Stimulated activated CD4-positive, alpha-beta T cell treated with anti-CD3 and anti-CD28 coated beads, Interleukin-15, amount 100 ng/mL, for 24 hours (primary cell): ENCODE measurements at places on chromosomes 12 and 14.

GRCh38 chr14:74941676-74942097 lies 13.7 kb downstream of the PGF start:
- peak; percentile 81 for DNase-seq

DNA sequence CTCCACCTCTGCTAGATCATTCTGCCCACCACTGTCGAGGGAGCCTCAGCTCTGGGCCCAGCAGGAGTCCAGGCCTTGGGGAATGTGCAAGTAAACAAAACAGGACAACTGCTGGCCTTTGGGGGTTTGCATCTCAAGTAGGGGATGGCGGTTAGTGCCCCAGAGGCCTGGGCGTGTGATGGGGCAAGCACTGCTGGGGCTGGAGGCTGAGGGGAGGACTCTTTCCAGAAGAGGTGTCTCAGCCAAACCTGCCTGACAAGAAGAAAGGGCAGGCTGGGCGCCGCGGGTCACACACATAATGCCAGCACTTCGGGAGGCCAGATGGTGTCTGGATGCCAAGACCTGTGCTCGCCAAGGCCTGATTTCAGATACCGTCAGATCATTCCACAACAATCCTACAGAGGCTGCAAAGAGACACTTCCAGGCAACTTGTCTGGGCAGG lies 8.6 kb upstream of the ALDH2 start:
- DNase-seq, result no peak

GRCh38 chr12:50637870-50638481 lies 125.9 kb upstream of the ATF1 start:
- no peak for DNase-seq

- DNase-seq, result no peak
These were observed 25.6 kb downstream of the PXN start for GRCh38 chr12:120239776-120240494.

DNA sequence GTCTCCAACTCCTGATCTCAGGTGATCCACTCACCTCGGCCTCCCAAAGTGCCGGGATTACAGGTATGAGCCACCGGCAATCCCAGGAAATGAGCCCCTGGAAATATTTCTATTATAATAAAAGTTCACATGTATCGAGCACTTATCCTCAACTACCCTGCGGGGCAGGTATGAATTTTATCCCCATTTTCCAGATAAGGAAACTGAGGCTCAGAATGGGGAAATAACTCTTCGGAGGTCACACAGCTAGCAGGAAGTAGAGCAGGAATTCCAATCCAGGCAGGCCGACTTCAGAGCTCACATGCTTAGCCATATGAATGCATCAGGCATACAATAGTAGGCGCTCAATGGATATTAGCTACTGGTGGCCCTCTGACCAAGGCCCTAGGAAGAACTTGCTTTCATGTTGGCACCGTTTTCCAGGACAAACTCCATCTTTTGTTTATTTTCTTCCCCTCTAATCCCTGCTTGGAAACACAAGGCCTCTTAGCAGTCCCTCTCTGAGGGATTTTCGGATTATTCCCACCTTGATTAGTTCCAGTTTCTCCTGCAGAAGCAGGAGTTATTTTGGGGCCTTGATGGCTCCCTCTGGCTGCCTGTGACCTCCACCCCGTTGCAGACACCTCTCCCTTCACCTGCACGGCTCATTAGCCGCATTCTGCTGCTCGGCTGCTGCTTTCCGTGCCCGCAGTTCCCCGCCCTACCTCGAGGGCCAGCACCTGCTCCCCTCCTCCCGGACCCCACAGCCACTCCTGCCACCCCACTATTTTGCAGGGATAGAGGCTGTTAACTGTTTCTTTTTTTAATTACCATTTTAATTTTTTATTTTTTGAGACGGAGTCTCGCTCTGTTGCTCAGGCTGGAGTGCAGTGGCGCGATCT lies 18.7 kb upstream of the POP5 start:
- DNase-seq, result no peak

GRCh38 chr14:38253676-38254075 lies 2.2 kb downstream of the CLEC14A start:
- DNase-seq, result no peak

DNA sequence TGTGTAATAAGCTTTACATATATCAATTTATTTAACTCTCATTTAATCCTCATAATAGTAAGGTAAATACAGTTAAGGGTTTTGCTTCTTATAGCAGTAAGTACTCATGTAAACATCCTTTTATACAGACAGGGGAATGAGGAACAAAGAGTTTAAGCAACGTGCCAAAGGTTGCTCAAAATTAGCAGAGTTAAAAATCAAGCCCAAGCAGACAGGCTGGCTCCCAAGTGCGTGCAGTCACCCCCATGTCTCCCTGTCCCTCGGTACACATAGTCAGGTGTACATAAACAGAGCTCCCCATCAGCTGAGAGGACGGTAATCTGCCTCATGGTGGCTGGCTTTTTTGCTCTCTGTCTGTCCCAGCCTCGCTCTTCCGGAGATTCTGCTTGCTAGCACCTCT lies 126.4 kb downstream of the DERA start:
- no peak for DNase-seq

DNA sequence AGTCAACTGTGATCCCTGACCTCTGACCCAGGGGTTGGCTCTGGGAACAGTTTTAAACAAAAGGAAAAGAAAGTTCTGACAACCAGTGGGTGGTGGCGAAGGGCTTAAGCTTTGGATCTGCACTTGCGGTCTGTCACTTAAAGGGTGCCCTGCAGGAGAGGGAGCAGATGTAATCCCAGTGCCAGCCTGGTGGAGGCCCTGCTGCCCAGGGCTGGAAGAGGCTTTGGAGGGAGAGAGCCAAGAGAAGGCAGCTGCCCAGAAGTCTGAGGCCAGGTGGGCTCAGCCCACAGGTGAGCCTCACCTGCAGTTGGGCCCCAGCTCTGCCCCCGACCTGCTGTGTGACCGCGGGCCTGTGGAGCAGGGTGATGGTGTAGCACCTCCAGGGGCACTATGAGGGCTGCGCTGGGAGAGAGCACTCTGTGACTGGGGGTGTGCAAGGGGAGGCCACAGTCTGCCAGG lies 19.1 kb downstream of the SH2B3 start:
- no peak for DNase-seq

DNA sequence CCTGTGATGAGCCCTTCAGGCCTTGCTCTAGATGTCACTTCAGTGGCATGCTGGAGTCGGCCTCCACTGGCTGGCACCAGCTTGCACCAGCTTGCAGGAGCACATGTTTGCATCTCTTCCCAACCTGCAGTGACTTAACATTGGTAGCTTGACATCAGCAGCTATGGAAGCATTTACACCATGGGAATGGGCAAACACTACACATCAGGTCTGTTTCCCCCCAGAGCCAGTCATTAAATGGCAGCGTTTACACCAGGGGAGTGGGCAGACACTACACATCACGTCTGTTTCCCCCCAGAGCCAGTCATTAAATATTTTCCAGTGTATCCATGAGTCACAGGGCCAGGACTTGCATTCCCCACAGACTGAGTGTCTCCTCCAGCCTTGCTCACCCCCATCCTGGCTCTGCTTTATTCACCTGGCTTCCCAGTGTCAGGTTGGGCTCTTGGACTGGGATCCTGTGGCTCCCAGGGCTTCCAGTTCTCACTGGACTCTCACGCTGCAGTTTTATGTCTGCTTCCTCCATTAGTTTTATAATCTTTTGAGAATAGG lies 51.6 kb upstream of the VRK1 start:
- no peak for DNase-seq

GRCh38 chr12:124696693-124697476 lies 129.5 kb upstream of the NCOR2 start:
- DNase-seq, result no peak

DNA sequence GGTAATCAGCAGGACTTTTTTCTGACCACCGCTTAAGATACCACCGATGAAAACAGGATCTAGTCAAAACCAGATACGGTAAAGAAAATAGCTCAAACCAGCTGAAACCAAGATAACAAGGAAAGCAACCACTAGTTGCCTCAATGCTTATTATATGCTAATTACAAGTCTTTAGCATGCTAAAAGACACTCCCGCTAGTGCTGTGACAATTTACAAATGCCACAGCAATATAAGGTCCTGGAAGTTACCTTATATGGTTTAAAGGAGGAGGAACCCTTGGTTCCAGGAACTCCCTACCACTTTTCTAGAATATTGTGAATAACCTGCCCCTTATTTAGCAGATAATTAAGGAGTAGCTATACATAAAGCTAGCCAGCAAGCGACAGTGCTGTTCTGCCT lies 976.4 kb upstream of the SEL1L start:
- DNase-seq, result no peak

- DNase-seq, result no peak
These were observed 3.0 kb upstream of the MYBPC1 start for GRCh38 chr12:101591781-101592180.

GRCh38 chr12:109630815-109631214 lies 57.2 kb downstream of the MVK start:
- DNase-seq, result no peak

GRCh38 chr12:101594700-101595099 lies at the start of gene MYBPC1:
TSS of gene MYBPC1 (plus strand) at chr12:101594971. CDS start at chr12:101595071, 100 bp downstream.
- DNase-seq, result no peak

DNA sequence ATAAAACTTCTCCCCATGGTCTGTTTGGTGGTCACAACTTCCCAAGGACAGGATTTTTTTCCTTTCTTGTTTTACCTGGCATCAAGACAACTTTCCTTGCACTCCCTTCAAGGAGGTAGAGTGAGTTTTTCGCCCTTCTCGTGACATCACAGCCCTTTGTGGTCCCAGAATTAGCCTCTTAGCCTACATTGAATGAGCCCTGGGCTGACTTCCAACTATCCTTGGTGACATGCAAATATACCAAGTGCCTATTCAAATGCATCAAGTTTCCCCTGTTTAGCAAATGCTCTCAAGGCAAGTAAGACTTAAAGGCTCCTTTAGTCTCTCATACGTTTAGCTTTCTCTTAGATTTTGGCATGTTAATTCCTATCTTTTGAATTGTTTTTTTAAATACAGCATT lies 36.6 kb downstream of the TC2N start:
- DNase-seq, result no peak

DNA sequence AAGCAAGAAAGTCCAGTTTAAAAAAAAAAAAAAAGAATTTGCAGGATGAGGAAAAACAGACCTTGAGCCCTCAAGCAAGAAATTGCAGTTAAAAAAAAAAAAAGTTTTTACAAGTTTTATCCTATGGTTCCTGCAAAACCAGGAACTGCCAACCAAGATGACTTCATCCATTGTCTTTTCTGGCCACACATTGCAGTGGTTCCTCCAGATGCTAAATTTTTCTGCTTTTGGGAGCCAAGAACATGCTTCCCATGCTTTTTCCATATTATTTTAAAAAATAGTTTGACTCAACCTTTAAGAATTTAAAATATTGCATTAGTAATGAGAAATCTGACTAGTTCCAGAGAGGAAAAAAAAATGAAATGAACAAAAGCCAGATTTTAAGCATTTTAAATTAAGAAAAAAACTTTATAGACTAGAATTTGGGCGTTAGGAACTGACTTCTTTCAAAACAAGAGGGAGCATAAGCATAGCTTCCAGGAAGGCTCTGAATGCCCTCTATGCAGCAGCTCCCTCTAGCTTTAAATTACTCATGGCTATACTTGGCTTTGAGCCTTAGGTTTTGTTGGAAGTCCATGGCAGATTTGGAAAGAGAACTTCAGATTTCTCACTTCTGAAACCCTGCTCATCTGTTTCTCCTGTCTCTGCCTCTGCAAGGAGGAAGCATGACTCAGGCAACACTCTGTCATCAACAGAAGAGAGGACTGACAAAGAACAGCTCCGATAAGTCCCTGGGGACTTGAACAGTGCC lies 124.5 kb downstream of the GPR65 start:
- peak; percentile 14 for DNase-seq

DNA sequence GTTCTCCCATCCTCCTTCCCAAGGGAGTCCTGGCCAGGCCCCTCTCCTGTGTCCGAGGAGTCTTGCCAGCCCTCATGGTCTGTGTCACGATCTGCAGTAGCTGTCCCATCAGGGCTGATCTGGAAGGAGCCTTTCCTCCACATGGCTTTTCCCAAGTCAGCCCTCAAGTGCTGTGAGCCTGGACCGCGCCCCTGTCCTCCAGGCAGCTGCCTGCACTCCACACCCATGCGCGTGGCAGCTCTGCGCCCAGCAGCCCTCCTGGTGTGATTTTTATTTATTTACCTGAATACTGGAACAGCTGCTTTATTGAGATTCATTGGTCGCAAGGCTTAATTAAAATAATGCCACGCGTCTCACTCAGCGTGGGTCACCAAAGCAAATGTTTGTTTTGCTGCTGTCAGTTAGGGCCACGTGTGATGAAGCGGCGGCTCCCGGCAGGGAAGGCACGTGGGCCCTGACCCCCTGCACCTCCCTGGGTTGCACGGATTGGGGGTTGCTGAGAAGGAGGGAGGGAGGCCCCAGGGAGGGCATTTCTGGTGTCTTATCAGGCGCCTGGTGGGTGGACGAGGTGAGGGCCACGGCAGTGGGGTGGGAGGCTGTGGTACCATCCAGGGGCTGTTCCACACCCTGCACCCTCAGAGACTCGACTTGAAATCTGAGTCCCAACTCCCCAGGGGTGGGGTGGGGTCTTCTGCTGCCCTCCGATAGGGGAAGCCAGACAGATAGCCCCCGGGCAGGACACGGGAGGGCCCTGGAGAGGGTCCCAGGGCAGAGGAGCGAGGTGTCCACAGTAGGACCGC lies 206.3 kb upstream of the C14orf180 start:
- no peak for DNase-seq
